ENCODE measurements at places on chromosomes 3 and 15.
A peak's percentile ranks its signal among the peaks of the same experiment; 100 is the strongest.

DNA sequence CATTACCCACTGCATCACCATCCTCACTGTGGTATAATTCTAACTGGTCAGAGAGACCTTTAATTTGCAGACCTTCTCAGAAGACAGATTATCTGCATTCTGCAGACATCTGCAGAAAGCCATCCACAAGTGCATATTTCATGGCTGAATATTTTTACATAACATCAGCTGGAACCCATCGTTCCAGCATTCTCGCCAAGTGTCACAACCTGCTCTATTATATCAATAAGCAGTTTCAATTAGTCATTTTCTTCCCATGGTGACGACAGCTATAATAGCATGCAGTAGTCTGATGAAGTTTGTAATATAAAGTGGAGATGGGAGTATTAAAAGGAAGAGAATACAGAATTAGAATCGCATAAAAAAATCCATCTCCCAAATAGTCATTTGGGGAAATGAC, 334.7 kb downstream of the FHIT start:
- DNase-seq, result no peak

DNA sequence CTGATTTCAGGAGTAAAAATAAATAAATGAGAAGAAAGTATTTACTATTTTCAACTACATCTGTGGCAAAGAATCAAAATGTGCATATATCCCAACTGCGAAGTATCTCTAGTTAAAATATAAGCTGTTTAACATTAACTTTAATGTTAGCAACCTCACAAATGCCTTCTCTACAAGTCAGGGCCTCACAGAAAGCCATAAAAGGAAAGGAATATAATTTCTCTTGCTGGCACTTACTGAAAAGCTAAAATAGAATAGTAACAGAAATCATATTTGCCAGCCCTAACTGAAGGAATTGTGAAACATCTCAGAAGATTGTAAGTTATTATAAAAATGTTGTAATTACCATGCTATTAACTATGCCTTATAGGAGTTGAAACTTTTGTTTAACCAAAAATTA, 65.1 kb upstream of the MBNL1 start:
- DNase-seq, result no peak

- no peak for DNase-seq
Observed at GRCh38 chr15:56674857-56675256, 58.5 kb downstream of the ZNF280D start.

GRCh38 chr3:143068059-143068458, 51.5 kb upstream of the CHST2 start:
- no peak for DNase-seq

DNA sequence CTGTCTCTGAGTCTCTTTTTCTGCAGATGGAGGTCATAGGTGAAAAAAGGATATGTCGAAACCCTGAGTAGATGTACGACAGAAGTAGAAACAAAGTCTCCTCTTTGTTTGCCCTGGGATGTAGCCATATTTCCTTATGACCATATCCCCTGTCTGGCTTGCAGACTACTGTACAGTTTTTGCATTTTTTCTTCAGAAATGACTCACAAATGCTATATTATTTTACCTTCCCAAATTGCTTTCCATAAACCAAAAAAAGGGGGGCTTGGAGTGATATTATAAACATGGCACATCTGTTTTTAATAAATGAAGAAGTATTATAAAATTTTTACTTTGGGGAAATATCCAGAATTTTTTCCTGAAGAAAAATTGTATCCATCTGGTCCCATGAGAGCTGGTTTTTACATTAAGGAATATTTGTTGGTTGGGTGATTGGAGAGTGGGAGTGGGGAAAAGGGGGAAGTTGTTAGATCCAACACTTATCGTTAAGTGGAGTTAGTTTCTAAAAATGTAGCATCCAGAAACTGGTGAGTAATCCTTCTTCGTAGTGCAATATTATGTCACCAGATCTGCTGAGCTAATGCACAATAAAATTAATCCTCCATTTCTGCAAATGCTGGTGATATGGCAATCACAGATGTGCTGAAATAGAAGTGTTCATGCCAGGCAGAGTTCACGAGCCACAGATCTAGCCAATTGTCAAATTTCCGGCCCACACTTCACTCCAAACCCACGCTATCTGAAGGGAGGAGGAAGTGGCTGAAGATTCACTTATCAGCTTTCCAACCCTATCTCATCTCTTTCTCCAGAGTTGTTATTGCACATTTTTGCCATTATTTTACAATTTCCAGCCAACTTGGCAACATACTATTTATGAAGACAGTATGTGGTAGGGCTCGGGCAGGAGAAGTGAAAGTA, 313.6 kb upstream of the ATP11B start:
- DNase-seq, result no peak

GRCh38 chr15:57555270-57555669, 36.4 kb upstream of the MYZAP start:
- no peak for DNase-seq

- DNase-seq, result no peak
Observed at GRCh38 chr3:116408473-116408872, 36.8 kb downstream of the LSAMP start.

GRCh38 chr15:72231833-72232478, 966 bp upstream of the PKM start:
- peak; percentile 43 for DNase-seq
